ENCODE measurements at places on chromosomes 12 and 14.
A peak's percentile ranks its signal among the peaks of the same experiment; 100 is the strongest.

DNA sequence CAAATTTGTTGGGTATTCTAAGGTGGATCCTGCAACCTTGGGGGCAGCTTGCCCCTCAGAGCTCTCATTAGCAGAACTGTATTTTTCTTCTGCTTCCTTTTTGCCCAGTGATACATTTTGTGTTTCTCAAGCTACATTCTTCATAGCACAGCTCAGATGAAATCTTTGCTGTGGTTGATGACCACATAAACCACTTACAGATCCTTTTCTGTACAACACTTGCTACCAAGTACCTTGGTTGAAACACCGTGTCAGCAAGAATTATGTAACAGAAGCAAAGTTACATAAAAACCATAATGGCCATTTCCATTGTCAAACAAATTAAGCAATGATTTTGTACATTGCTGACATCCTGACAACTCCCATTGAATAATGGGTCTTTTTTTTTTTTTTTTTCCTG, 9.7 kb upstream of the PLBD1 start:
- DNase-seq: no peak

DNA sequence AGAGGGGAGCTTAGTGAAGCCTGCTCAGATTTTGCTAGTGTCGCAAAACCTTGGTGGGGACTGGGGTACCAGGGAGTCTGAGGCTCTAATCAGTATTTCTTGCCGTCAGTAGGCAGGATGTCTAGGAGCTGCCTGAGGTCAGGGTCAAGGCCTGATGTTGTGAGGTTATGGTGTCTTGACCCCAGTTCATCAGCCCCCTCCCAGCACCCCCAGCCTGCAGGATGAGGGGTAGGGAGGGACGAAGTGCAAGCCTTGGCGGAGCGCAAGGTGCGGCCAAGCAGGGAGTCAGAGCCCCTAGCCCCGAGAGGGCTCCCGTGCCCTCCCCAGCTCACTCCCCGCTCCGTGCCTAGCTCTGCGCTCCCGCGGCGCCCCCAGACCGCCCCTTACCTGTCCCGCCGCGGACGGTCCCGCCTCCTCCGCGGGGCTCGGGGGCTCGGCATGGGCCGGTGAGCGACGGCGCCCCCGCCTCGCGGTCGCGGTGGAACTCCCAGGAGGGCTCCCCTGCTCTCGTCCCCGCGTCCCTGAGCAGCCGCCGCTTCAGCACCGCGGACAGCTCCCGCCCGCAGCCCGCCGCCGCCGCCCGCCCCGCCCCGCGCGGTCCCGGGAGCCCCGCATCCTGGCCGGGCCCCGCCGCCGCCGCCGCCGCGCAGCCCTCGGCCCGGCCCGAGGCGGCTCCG, 347 bp downstream of the SYNDIG1L start:
- DNase-seq: peak; percentile 25

GRCh38 chr14:45364565-45365156, 111.7 kb upstream of the MIS18BP1 start:
- DNase-seq: no peak

DNA sequence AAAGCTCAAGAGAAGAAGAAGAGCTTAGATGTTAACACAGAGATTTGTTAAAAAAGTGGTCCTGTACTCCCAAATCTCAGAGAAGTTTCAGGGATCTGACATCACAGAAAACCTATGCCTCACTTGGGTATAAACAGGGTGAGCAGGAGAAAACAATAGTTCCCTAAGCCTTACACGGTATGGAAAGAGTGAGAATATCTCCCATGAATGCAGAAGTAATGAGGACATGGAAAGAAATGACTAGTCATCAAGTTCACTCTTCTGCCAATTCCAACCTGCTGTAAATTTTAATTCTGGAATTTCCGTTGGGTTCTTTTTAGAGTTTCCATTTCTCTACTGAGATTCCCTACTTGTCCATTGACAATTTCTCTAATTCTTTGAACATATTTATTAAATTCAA, 6.2 kb upstream of the PTGER2 start:
- DNase-seq: no peak

DNA sequence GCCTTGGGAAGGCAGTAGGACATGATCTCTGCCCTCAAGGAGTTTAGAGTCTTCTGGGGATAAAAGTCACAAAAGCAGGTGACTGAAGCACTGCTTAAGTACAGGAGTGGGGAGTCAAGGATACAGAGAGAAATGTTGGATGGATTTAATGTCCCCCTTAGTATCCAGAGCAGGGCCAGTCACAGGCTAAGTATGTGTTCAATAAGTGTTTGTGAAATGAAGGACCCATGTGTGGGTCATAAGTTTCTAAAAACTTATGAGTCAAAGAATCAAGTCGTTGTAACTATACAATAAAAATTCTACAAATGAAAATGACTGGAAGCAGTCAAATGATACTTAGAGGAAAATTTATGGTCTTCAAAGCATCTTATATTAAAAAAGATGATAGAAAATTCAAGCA, 25.1 kb downstream of the KRT80 start:
- no peak for DNase-seq

GRCh38 chr12:110002676-110003515, 3.7 kb downstream of the ANKRD13A start:
- DNase-seq: no peak

GRCh38 chr12:26185532-26186320, 9.6 kb upstream of the SSPN start:
- DNase-seq: no peak

GRCh38 chr14:23696701-23697239, 60.6 kb downstream of the DHRS2 start:
- DNase-seq: no peak

DNA sequence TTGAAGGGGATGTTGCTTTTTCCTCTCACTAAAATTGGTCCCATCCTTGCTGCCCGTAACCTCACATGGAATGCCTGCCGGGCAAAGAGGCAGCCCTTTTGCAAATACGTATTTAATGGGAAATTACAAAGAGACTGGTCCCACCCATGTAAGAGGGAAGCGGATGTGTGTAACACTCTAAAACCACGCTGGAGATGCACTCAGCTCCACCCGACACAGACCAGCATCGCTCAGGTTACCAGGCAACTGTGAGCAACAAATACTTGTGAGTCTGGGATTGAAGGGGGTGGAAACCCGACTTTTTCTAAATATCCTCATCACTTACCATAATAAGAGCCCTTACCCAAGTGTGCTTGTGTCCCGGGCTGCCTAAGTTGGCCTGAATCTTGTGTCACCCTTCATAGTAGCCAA, 47.7 kb downstream of the ELK3 start:
- no peak for DNase-seq

DNA sequence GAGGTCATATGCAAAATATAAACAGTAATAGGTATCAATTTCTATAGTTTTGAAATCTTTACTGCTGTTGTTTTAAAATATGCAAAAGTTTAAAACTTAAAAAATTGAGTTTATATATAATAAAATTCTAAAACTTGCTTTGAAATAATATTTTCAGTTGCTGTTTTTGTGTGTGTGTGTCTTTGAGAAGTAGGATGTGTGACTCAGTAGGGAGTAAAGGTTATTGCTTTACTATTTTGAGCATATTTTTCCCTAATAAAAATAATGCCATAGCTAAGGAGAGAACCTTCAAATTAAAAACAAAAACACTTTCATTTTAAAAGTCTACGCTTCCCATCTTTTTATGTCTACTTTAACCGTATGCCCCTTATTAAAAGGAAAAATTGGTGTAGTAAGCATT, 238.1 kb downstream of the FBXL14 start:
- no peak for DNase-seq

DNA sequence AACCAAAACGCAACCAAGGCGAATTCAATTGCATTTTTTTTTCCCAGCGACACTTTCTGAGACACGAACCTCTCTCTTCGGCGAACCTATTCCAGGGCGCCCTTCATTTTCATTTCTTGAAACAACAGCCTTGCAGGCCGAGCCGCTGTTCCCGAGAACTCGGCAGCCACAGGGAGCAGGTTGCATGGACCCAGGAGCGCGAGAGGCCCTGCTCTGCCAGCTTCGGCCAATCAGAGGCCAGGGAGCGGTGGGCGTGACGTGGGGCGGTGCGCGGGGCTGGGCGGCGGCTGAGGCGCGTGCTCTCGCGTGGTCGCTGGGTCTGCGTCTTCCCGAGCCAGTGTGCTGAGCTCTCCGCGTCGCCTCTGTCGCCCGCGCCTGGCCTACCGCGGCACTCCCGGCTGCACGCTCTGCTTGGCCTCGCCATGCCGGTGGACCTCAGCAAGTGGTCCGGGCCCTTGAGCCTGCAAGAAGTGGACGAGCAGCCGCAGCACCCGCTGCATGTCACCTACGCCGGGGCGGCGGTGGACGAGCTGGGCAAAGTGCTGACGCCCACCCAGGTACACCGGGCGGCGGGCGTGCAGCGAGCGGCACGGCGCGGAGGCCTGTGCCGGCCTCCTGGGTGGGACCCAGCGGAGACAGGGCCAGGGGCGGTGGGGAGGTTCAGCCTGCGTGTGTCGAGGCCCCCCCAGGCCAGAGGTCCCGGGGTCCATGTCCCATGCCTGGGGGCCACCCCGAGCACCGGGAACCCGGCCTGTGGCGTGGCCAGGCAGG, at the start of gene PEBP1:
PEBP1 (plus strand) TSS at position 337 of the 771 bp plus-strand sequence; CDS start at position 423, 86 bp downstream.
- peak; percentile 99 for DNase-seq

DNA sequence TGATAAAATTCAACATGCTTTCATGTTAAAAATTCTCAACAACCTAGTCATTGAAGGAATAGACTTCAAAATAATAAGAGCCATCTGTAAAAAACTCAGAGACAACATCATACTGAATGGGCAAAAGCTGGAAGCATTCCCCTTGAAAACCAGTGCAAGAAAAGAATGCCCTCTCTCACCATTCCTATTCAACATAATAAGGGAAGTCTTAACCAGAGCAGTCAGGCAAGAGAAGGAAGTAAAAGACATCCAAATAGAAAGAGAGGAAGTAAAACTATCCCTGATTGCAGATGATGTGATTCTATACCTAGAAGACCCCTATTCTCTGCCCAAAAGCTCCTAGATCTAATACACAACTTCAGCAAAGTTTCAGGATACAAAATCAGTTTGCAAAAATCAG, 52.9 kb downstream of the APOBEC1 start:
- no peak for DNase-seq

- DNase-seq: peak; percentile 46
Measured at GRCh38 chr12:33605757-33606156, 166.1 kb upstream of the SYT10 start.

DNA sequence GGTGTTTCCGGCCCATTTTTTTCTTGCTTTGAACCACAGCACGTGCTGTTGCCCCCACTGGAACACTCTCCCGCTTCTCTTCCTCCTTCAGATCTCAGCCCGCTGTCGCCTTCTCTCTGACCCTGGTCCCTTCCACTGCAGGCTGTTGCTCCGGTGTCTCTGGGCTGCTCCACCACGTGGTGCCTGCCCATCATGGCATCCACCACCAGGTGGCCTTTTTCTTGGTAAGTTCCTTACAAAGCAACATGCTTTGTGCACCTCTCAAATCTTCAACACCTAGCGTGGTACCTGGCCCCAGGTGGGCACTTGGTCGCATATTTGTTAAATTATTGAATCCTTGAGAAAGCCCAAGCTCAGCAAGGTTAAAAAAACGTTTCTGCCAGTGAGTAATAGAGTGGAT, 19.1 kb downstream of the TUNAR start:
- DNase-seq: peak; percentile 9

DNA sequence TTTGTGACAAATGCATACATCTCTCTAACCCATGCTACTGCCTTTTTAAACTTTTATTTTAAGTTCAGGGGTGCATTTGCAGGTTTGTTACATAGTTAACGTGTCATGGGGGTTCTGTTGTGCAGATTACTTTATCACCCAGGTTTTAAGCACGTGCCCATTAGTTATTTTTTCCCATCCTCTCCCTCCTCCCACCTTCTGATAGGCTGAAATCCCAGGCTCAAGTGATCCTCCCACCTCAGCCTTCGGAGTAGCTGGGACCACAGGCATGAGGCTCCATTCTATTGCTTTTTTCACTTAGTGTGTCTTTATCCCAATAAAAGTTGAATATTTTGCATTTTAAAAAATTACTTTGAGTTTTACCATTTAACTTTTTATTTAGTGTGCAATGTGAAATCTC, 68.9 kb downstream of the BAZ1A start:
- no peak for DNase-seq

GRCh38 chr12:119391673-119392072, 57.1 kb downstream of the CCDC60 start:
- DNase-seq: no peak
